ENCODE measurements at places on chromosomes 11 and 22.

- DNase-seq: no peak
Measured at GRCh38 chr22:19590696-19591095, 66.5 kb upstream of the CLDN5 start.

DNA sequence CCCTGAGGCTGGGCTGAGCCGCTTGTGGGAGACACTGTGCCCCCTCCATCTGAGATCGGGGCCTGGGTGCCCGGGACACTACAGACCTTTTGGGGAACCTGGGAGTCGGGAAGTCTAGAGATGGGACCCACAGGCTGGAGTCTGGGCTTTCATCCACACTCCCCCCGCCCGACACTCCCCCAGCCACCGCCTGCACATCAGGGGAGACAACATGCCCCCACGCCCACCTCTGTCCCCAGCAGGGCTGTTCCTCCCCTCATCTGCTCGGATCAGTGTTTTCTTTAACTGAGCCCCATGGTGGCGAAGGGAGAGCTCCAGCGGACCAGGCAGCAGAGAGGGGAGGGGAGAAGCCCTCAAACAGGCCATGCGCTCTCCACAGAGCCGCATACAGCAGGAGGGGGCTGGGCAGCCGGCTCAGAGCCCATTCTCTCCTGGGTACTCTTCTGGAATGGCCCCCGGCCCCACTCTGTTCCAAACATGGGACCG, 174.7 kb downstream of the IGLL1 start:
- DNase-seq: no peak

DNA sequence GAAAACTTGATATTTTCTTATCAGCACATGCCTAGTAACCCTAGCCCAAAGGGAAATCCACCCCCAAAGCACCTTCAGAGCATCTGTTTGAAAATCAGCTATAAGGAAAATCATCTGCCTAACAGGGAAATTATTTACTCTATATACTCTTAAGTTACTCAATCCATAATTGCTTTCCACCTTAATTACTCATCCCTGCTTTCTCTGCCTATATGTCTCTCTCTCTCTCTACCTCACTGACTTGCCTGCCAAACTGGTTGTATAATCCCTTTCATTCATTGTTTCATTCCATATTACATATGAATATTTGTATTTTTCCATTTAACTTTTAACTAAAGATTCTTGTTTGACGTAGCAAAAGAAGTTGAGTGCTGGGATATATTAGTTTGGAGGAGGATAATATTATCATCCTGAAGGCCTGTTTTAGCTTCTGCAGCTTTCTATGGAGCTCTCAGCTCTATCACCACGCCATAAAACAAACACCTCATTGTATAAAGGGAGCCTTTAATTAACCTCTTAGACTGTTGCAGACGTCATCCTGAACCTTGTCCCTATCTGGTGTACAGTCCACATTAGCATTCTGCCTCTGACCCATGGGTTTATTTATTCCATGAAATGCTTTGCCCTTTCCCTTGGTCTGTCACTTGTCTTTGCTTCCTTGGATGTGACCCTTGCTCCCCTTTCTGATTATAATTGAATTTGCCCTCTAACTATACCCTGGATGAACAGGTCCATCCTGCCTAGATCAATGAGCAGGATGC, 98.9 kb downstream of the INSC start:
- DNase-seq: no peak

GRCh38 chr11:62682518-62682917, 3.6 kb upstream of the UBXN1 start:
- no peak for DNase-seq

GRCh38 chr22:47371263-47372090, 609.0 kb downstream of the TBC1D22A start:
- no peak for DNase-seq

DNA sequence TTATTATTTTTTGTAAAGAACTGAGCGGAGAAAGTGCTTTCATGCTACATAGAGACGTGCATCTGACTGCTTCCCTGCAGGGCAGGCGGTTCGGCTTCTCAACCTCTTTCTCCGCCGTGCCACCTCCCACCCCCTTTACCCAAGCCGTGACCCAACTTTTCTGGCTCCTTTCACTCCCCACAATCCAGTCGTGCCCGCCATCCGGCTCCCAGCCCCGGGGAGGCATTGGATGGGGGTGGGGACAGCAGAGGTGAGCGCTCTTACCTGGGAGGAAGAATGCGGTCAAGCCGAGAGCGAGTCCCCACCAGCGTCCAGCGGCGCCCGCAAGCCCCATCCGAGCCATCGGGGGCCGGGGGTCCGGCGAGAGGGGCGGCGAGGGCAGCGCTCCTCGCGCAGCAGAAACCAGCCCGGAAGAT, 781 bp downstream of the NECTIN1 start:
- DNase-seq: no peak

- no peak for DNase-seq
Measured at GRCh38 chr11:26323837-26324236, 8.1 kb upstream of the ANO3 start.

- DNase-seq: no peak
Measured at GRCh38 chr11:111370902-111371578, 8.0 kb downstream of the POU2AF1 start.

GRCh38 chr11:128917144-128917724, 25.4 kb downstream of the TP53AIP1 start:
- no peak for DNase-seq

Measured in NCI-H446 treated with DMSO at 0.1 percent for 48 hours (cell line).